ENCODE measurements at places on chromosomes 1 and 21.

- peak; percentile 93 for DNase-seq
- peak overlapping the region; percentile 96 for H3K27ac ChIP-seq
Observed at GRCh38 chr1:19468397-19468956, 16.9 kb downstream of the CAPZB start.

DNA sequence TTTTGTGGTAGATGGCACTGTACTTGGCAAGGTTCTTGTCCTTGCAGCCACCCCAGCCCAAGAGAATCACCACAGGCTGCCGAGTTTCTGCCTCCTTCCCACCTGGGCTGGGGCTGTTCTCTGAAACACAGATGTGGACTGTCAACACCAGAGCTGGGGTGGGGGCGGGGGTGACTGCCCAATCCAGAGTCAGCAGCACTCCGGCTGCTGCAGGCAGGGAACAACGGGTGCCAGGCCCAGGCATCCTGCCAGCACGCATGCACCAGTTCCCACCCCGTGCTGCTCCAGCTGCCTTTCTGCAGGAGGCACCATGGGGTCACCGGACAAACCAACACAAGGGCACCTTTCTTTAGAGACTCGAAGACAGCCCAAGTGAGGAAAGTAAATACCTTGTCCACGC, 14.1 kb downstream of the TMEM53 start:
- H3K4me3 ChIP-seq = no peak overlapping the region
- H3K4me1 ChIP-seq = peaks cover 8% of the 10 kb centered on the region
- H3K27me3 ChIP-seq = no peaks in the 10 kb centered on the region

DNA sequence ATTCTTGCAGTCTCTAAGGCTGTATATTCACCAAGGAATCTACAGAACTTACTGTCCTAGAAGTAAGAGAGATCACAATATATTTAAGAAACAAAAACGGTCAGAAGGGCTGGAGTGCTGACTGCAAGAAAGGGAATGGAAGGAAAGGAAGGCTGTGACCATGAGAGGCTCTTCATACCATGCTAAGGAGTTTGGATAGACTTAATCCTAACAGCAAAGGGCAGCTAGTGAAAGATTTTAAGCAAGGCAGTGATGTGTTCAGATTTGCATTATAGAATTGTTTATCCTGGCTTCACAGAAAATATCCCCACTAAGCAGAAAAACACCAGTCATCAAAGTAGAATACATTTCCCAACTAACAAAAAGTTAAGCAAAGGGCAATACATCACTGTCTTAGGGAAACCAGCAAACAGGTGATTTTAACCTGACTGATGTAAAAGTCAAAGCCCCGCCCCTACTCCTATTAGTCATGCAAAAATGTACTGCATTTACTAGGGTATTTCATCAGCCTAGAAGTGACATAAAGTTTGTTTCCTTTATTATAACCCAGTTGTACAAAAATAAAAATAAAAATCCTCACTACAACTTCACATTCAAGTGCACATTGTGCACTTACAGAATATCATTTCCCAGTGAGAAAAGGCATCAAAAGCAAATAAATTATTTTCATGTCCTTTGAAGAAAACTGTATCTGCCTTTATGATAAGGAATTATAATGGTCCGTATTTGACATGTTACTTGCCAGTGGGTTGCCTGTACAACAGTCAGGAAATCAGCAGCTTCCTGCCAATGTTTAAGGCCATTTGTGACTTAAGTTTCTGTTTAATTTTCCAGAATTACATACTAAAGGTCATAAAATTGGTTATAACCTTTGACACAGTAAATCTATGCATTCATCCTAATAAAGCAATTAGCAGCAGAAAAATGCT, 17.2 kb downstream of the JAK1 start:
- H3K36me3 ChIP-seq = no peaks in the 10 kb centered on the region
- H3K27me3 ChIP-seq = no peaks in the 10 kb centered on the region
- H3K4me3 ChIP-seq = no peak overlapping the region

- no peaks in the 10 kb centered on the region for H3K27me3 ChIP-seq
- no peak overlapping the region for H3K27ac ChIP-seq
- DNase-seq = no peak
- no peaks in the 10 kb centered on the region for H3K36me3 ChIP-seq
- H3K4me1 ChIP-seq = no peaks in the 10 kb centered on the region
- no peak overlapping the region for H3K4me3 ChIP-seq
Observed at GRCh38 chr1:107274227-107274626, 133.4 kb downstream of the NTNG1 start.

DNA sequence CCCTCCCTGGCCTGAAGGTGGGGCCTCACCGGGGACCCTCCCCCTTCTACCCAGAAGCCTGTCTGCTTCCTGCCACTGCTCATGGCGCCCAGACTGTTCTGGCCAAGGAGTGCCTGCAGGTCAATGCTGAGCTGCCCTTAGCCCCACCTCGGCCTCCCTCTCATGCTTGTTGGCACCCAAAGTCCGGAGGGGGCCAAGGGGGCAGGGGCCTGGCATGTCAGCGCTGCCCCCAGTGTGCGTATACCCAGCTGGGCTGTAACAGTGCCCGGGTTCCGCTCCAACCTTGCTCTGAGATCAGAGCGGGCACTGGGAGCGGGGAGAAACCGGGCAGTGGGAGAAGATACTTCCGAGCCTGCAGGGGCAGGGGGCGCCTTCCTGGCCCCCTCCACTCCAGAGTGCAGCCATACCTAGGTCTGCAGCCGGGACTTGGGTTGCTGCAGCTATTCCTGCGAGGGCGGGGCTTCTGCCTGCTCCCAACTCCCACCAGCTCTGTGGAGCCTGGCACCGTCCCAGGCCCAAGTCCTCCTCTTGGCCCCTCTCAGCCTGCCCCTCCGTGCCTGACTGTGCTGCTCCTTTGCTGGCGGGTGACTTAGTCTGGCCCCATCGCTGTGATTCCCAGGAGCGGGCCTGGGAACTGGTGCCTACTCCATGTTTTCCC, 21.4 kb upstream of the TGFB2 start:
- peaks cover 3% of the 10 kb centered on the region for H3K36me3 ChIP-seq
- no peak overlapping the region for H3K27ac ChIP-seq
- H3K4me1 ChIP-seq = no peaks in the 10 kb centered on the region

- no peaks in the 10 kb centered on the region for H3K4me1 ChIP-seq
- H3K27ac ChIP-seq = peak overlapping the region; percentile 99
- H3K4me3 ChIP-seq = peak overlapping the region; percentile 82
- DNase-seq = no peak
Observed at GRCh38 chr1:244971552-244972216, 107.3 kb upstream of the HNRNPU start.

DNA sequence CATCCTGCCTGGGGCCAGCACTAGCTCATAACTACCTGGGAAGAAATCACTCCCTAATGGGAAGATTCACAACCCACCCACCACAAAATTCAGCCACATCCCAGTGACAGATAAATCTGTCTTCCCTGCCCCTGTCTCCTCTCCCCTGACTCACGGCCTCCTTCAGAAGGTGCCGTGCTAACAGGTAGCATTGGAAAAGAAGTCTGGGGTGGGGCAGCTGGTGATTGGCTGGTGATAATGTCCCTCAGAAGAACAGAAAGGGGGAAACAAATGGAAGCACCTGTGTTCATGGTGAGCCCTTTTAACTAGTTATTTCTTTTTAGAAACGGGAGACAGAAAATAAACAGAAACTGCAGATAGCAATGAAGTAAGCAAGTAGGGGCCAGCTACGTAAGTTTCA, 29.1 kb downstream of the ITPKB start:
- no peak overlapping the region for H3K27ac ChIP-seq
- no peak for DNase-seq
- H3K27me3 ChIP-seq = no peaks in the 10 kb centered on the region
- no peak overlapping the region for H3K4me3 ChIP-seq

DNA sequence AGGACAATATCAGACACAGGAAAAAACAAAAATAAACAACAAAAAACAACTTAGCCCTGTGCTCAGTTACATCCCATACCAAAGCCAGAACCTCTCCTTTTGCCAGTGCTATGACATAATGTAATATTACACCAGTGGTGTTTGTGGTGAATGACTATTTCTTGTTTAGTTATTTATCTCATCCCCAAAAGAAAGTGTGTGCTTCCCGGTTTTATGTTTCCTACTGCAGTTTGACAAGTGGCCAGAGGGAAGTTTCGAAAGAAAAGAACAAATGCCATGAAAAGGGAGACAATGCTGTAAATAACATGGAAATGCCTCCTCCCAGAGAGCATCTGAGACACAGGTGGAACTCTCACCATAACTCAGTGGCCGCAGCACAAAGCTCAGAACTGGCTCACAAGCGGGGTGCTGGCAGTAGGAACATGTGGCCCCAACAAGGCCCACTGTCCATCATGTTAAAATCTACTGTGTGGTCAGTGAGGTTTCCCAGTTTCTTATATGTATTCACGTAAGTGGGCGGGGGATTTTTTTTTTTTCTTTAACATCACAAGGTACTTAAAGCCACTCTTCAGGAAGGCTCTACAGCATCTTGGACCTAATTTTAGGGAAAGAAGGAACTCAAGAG, 158.2 kb downstream of the BARHL2 start:
- H3K27ac ChIP-seq = no peak overlapping the region
- no peaks in the 10 kb centered on the region for H3K4me1 ChIP-seq
- H3K36me3 ChIP-seq = no peaks in the 10 kb centered on the region
- no peak overlapping the region for H3K4me3 ChIP-seq
- DNase-seq = no peak
- no peaks in the 10 kb centered on the region for H3K27me3 ChIP-seq

GRCh38 chr1:151918819-151919610, 9.7 kb upstream of the THEM4 start:
- no peaks in the 10 kb centered on the region for H3K36me3 ChIP-seq
- no peak for DNase-seq
- no peak overlapping the region for H3K27ac ChIP-seq

DNA sequence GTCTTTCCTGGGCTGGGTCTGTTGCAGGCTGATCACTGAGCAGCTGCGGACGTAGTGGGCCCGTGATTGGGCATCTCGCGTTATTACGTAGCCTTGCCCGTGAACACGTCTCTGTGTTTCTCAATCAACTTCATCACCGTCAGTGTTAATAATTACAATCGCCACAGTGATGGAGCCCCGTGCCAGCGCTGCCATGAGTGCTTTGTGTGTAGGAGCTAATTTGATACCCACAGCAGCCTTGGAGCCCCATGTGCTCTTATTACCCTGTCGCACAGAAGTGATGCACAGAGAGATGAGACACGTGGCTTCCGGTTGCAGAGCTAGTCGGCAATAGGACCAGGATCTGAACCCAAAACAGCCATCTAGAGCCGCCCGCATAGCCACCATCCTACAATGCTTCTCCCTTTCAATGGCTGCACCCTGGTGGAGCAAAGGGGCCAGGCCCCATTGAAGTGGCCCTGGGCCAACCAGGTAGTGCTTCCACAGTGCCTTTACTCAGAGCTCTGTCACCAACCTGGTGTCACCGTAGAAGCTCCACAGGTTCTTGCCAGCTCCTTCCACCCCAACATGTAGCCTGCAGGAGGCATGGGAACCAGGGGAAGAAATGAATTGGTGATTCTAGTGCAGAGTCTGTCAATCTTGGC, 398.5 kb upstream of the VAMP3 start:
- no peak overlapping the region for H3K4me3 ChIP-seq
- H3K27me3 ChIP-seq = no peaks in the 10 kb centered on the region
- no peaks in the 10 kb centered on the region for H3K36me3 ChIP-seq
- no peak overlapping the region for H3K27ac ChIP-seq
- DNase-seq = no peak

DNA sequence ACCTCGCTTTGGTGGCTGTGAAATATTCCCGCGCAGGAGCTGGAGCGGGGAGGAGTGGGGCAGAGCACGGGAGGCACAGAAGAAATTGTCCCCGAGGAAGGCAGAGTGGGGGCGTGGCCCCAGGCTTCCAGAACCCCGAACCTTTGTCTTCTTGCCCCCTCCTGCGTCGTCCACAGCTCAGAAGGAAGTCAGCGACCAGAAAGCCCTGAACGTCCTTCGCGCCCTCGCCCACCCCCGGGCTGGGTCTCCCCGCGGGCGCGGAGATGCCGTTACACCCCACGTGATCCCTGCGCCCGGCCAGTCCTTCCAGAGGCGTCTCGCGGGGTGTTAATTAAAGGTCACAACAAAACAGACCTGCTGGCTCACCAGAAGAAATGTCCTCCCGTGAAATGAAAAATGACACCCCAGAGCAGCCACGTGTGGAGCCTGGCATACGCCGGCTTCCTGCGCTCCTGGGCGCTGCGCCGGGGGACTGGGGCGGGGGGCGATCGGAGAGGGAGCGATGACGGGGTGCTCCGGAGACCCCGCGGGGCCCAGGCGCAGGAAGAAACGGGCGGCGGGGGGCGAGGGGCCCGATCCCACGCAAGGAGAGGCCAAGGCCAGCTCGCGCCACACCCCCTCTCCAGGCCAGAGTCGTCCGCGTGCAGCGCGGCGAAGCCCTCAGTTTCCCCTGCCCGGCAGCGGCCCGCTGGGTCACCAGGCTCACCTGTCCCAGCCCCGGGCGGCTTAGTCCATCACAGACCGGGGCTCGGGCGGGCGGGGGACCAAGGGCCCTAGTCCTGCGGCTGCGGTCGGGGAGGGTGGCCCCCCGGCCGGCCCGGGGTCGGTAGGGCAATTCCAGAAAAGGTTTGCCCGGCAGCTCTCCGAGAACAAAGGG, 995 bp upstream of the KIF26B start:
- no peaks in the 10 kb centered on the region for H3K36me3 ChIP-seq
- peak overlapping the region; percentile 12 for H3K4me3 ChIP-seq
- peaks cover 16% of the 10 kb centered on the region for H3K4me1 ChIP-seq
- peaks cover 20% of the 10 kb centered on the region for H3K27me3 ChIP-seq
- DNase-seq = no peak

DNA sequence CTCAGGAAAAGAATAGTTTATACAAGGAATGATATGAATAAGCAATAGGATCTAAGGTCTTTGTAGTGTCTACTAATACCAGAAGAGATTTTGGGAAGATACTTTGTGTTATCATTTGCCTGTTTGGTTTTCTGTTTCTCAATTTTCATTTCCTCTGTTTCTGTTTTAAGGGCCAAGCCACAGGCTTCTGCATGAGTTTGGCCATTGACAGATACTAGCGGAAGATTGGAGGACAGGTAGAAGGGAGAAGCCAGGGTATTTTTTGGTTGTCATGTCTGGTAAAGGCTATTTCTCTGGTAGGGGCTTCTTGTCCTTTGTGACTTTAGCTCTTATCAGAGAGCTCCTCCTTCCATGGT, 51.4 kb downstream of the HS2ST1 start:
- DNase-seq = no peak
- no peak overlapping the region for H3K4me3 ChIP-seq
- no peaks in the 10 kb centered on the region for H3K27me3 ChIP-seq
- H3K36me3 ChIP-seq = no peaks in the 10 kb centered on the region

DNA sequence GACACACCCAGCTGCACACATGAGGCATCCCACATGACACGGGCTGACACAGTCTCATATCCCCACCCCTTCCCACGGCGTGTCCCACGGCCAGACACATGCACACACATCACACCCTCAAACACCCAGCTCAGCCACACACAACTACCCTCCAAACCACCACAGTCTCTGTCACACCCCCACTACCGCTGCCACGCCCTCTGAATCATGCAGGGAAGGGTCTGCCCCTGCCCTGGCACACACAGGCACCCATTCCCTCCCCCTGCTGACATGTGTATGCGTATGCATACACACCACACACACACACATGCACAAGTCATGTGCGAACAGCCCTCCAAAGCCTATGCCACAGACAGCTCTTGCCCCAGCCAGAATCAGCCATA, 22.6 kb downstream of the PODN start:
- no peaks in the 10 kb centered on the region for H3K36me3 ChIP-seq
- no peak overlapping the region for H3K4me3 ChIP-seq
- no peak overlapping the region for H3K27ac ChIP-seq
- no peaks in the 10 kb centered on the region for H3K4me1 ChIP-seq
- H3K27me3 ChIP-seq = no peaks in the 10 kb centered on the region
- DNase-seq = no peak
